Activated CD4-positive, CD25-positive, alpha-beta regulatory T cell treated with anti-CD3 and anti-CD28 coated beads, Interleukin-2, amount 50 U/mL, for 72 hours (primary cell): ENCODE measurements at places on chromosomes 1 and 21.

DNA sequence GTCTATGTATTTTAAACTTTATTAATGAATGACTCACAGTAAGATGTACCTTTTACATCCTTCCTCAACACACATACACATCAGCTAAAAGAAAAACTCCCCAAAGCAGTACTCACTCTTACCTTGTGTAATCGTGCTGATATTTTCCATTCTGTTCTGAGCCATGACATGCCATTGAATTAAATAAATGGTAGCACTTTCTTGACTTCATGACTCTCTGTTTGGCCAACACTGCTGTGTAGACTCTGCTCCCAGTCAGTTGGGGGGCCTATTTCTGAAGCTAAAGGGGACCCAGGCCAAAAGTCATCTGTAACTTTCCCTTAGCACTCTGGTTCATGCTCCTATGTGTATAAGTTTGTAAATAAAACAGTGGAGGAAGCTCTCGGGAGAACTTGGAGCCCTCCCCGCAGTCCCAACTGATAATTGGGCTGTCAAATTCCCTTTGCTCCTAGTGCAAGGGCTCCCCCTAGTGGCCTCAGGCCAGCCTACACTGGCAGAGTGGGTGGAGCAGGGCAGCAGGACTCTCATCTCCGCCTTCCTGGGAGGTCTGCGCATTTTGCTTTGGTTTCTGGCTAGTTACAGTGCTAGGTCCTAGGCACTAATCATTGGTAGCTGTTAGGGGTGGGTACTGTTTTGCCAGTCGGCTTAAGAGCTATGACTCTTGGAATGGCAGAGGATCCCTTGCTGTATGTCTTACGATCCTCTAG lies 1.7 kb upstream of the FYB2 start:
- peak; percentile 67 for DNase-seq

DNA sequence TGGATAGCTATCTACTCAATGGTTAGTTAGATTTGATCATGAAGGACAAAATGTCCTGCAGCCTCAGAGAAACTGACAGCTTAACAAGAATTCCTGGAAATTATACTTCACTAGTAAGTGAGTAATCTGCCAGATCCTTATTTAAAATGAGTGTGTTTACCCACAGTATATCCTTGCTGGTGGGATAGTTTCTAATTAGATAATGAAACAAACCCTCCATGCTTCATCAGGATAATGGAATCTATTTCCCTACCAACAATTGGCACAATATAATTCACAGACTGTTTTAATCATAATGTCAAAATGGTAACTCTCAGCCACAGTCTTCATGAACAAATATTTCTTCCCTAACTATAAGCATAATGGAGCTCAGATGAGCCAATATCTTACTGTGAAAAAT lies 239.4 kb upstream of the ST6GALNAC5 start:
- DNase-seq = no peak

DNA sequence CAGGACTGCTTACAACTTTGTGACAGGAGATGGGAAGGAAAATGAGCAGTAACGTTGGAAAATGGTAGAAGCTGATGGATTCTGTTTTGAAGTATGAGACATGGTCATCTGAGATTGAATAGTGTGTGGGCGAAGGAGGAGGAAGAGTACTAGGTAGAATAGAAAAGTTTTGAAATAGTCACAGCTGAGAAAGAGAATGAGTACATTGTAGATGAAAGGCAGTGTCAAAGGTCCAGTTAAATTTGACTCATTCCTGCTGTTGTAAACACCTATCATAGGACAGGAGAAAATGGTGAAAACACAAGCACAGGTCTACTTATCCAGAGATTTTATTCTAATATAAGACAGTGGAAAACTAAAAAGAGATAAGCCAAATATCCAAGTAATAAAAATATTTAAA lies 56.8 kb upstream of the CFHR3 start:
- no peak for DNase-seq

DNA sequence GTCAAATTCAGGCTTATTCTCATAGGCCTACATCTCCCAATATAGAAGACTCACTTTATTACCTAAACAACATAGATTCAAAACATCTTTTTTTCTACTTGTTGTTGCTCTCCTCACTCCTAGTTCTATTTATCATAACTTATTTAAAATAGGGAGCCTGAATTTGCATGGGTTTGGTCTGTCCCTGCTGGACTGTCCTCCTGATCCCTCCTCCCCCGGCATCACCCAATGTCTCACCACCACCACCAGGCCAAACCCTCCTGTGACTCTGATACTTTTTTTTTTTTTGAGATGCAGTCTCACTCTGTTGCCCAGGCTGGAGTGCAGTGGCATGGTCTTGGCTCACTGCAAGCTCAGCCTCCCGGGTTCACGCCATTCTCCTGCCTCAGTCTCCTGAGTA lies 31.8 kb upstream of the MYBPHL start:
- no peak for DNase-seq

- no peak for DNase-seq
These were observed 120.9 kb downstream of the SYT2 start for GRCh38 chr1:202589190-202589930.

DNA sequence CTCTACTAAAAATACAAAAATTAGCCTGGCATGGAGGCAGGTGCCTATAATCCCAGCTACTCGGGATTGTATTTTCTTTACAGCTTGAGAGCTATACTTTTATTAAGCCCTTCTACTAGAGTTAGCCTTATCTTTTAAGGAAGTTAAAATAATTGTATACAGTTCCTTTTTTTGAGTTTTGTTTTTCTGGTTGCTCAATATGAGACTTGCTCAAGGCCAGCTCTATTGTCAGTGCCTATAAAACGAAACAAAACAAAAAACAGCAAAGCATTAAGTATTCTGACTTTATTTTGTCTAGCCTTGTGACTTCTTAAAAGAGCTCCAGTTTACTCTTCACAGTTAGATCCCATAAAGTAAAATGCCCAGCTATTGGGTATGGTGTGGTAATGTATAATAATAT lies 17.2 kb downstream of the PKN2 start:
- DNase-seq = no peak

GRCh38 chr1:178973652-178974101 lies 52.0 kb upstream of the FAM20B start:
- no peak for DNase-seq

- DNase-seq = no peak
These were observed 19.4 kb downstream of the VPS13D start for GRCh38 chr1:12249181-12249580.

DNA sequence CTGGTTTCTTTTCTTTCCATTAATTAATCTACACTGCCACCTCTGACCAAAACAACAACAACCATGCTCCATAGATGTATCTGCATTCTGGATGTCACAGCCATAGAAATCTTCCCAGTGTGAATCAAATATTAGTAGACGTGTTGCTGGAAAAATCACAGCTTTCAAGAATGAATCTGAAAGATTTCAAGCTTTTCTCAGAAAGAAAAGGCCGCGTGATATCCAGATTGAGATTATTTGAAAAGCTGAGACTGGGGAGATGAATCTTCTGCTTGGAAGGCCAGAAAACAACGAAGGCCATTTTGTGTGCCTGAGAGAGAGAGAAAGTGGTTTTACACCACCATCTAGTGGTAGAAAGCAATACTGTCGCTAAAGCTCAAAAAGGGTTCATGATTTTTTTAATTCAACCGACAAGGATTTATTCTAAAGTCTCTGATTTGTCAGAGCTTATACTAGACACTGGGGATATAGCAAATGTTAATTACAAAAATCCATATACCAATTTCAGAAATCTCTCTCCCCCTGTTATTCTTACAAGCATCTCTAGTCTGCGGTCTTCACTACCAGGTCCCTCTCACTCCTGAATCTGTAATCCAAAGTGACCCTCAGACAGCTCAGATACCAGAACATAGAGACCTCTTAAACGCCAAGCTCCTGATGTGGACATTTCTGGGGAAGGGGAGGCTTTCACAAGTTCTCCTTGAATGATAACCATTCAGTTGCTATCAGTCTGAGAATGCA lies 87.5 kb upstream of the SGIP1 start:
- DNase-seq = no peak

- DNase-seq = no peak
These were observed 22.0 kb upstream of the WDR26 start for GRCh38 chr1:224456637-224456953.

GRCh38 chr1:185786524-185786923 lies 52.3 kb downstream of the HMCN1 start:
- DNase-seq = no peak

DNA sequence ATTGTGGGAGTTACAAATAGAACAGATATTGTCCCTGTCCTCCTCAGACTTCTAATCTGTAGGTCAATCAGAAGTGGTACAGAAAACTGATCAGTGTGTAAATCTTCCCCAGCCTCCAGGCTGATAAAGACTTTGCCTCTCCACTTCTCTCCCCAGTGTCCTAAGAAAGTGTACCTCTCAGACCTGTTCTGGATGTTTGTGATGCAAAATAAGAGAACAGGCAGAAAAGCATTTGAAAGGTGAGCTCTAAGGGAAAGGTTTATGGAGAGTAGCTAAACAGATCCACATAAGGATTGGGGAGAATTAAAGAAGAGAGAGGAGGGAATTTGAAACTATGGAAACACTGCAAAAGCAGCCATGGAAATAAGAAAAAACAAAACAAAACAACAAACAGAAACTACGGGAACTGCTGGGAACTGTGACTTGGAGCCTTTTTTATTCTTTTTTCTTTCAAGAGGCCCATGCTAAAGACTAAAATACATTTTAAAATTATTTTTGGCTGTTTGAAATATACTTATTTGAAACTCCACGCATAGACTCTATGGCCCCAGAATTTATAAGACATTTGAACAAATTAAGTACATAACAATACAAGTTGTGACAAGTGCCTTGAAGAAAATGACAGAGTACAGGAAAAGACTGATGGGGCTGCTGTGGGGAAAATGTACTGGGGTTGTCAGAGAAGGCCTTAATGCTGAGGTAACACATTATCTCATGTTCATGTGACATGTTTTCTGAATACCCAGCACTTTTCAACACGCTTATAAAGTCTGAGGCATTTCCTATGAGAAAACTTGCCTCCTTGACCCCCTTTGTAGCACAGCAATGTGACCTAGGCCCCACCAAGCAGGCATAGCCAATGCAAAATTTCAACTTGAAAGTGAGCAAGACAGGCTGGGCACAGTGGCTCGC lies 51.2 kb downstream of the TRAF5 start:
- DNase-seq = no peak
